ENCODE measurements at places on chromosomes 5 and 9.
A peak's percentile ranks its signal among the peaks of the same experiment; 100 is the strongest.

DNA sequence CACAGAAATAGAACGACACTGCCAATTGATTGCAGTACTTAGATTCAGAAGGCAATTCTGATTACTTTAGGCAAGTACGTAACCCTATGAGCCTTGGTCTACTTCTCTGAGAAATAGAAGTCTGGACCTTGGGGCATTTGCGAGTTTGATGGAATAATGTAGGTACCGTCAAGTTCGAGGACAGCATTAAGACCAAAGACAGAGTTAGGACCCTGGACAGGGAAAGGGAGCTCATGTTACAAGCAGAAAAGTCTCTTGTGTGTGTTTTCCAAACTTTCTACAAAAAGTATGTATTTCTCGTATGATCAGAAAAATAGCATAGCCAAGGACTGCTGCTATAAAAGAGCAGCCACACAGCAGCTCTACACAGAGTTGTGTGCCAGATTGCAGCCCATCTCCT lies 20.1 kb downstream of the CCDC180 start:
- no peaks in the 10 kb centered on the region for H3K4me1 ChIP-seq
- H3K27me3 ChIP-seq, result no peaks in the 10 kb centered on the region
- no peak for DNase-seq
- H3K4me3 ChIP-seq, result no peak overlapping the region
- peaks cover 96% of the 10 kb centered on the region for H3K36me3 ChIP-seq

GRCh38 chr5:57858905-57859304 lies 376.3 kb upstream of the ACTBL2 start:
- no peaks in the 10 kb centered on the region for H3K27me3 ChIP-seq
- no peaks in the 10 kb centered on the region for H3K36me3 ChIP-seq
- no peak overlapping the region for H3K4me3 ChIP-seq
- H3K27ac ChIP-seq, result no peak overlapping the region
- no peaks in the 10 kb centered on the region for H3K4me1 ChIP-seq

GRCh38 chr9:120531683-120532300 lies 48.2 kb downstream of the CDK5RAP2 start:
- DNase-seq, result no peak
- H3K4me3 ChIP-seq, result no peak overlapping the region
- H3K36me3 ChIP-seq, result peaks cover 93% of the 10 kb centered on the region
- no peaks in the 10 kb centered on the region for H3K27me3 ChIP-seq

- no peaks in the 10 kb centered on the region for H3K36me3 ChIP-seq
- H3K4me1 ChIP-seq, result peaks cover 4% of the 10 kb centered on the region
- H3K27ac ChIP-seq, result peak overlapping the region; percentile 77
- H3K27me3 ChIP-seq, result no peaks in the 10 kb centered on the region
- no peak overlapping the region for H3K4me3 ChIP-seq
- DNase-seq, result peak; percentile 81
Measured at GRCh38 chr5:172603251-172603806, 37.7 kb upstream of the NEURL1B start.

DNA sequence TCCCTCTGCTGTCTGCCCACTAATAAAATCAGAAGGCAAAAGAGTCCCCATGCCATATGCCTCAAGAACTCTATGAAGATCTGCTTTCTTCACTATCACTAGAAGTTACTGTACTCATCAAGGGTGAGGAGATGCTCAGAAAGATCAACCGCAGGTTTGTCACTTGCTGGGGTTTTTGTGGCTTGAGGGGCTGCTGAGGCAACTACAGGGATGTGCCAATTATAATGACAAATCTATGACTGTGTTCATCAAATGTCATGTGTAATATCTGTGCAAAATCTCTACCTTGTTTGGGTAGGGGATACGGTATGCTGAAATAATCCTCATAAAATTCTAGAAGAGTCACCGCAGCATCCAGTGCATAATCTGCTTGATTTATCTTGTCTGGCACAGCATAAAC lies 13.0 kb downstream of the ERAP1 start:
- H3K4me1 ChIP-seq, result no peaks in the 10 kb centered on the region
- no peak overlapping the region for H3K27ac ChIP-seq
- peaks cover 40% of the 10 kb centered on the region for H3K36me3 ChIP-seq
- H3K4me3 ChIP-seq, result no peak overlapping the region
- no peak for DNase-seq
- H3K27me3 ChIP-seq, result no peaks in the 10 kb centered on the region

GRCh38 chr9:21961569-21961968 lies 32.6 kb downstream of the CDKN2A start:
- peaks cover 18% of the 10 kb centered on the region for H3K4me1 ChIP-seq
- H3K27ac ChIP-seq, result no peak overlapping the region
- no peak for DNase-seq
- H3K27me3 ChIP-seq, result peaks cover 23% of the 10 kb centered on the region
- H3K4me3 ChIP-seq, result no peak overlapping the region
- H3K36me3 ChIP-seq, result no peaks in the 10 kb centered on the region

GRCh38 chr9:89311346-89312221 lies 589 bp downstream of the CKS2 start:
- H3K27me3 ChIP-seq, result no peaks in the 10 kb centered on the region
- H3K4me3 ChIP-seq, result peak overlapping the region; percentile 81
- peak overlapping the region; percentile 100 for H3K27ac ChIP-seq
- H3K4me1 ChIP-seq, result peaks cover 25% of the 10 kb centered on the region
- DNase-seq, result peak; percentile 61

DNA sequence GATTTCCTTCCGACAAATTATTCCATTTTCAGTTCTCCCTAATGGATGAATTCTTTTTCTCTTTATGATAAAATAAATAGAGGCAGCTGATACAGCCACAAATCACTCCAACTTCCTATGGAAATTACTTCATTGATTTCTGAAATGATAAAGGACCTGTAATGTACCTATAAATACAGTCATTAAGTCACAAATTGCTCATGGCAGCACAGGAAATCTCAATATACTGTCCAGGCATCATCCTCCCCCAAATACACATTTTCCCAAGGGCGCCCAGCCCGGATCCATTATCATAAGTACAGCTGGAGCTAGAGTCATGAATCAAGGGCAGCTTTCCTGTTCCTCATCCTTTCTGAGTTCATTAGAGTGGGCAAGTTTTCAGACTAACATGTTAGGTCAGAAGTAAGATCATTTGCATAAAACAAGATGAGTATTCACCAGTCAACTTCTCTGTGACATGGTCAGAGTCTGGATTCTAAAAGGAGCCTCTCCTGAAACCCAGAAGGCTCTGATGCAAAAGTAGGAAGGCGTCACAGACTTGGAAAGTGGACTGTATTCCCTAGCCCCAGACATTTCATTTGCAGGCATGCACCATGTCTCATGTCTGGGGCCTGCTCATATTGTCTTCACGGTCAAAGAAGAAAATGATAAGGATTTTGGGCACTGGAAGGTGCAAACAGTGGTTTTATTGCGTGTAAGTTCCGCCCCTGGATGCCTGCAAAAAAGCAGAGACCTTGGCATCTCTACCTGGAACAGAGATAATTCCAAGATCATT lies 383.2 kb downstream of the PLK2 start:
- H3K4me1 ChIP-seq, result no peaks in the 10 kb centered on the region
- peak; percentile 26 for DNase-seq
- no peak overlapping the region for H3K4me3 ChIP-seq
- no peaks in the 10 kb centered on the region for H3K36me3 ChIP-seq
- H3K27ac ChIP-seq, result no peak overlapping the region

DNA sequence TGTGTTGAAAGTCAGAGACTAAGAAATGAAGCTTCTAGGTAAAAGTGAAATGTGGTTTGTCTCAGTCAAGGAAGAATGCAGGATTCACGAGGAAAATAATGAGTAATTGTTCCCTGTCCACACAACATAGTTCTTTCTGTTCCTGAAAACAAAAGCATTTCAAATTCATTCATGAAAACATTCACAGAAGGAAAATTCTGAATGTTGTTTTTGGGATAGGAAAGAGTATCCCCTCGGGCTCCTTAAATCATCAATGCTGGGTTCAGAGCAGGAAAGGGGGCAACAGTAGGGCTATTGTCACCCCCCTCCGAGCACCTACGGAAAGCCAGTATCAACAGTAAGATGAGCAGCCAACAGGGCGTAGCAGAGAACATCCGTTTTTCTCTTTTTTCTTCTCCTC lies 769.9 kb upstream of the ADAMTS16 start:
- H3K36me3 ChIP-seq, result no peaks in the 10 kb centered on the region
- no peaks in the 10 kb centered on the region for H3K27me3 ChIP-seq
- H3K27ac ChIP-seq, result no peak overlapping the region
- no peak overlapping the region for H3K4me3 ChIP-seq

DNA sequence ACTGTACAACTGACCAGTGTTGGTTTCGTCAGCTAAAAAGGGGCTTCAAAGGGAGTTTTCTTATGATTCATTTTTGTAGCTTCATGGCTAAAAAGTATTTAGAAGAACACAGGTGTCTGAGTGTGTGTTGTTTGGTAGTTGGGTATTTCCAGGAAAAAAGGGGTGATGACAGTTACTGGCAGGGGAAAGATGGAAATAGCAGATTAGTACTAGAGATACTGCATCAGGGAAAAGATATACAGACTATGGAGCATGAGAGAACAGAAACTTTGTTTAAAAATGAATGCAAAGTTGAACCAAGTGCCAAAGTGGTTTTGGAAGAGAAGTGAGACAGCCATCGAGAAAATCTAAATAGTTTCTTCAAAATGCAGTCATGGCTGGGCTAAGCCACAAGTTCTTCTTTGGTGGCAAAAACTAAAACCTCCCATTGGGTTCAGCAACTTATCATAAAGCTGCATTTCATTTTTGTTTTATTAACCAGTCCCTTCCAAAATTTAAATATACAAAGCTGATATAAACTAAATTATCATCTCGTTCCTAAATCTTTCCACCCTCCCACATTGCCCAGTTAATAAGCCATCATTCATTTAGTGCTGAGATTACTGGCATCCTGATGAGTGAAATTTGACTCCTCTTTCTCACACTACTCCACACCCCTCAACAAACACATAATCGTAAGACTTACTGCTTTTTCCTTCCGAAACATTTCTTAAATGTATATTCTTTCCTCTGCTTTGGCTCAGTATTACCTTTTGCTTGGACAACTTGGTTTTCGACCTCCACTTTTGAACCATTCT lies 33.5 kb downstream of the ELL2 start:
- H3K36me3 ChIP-seq, result no peaks in the 10 kb centered on the region
- no peaks in the 10 kb centered on the region for H3K27me3 ChIP-seq
- DNase-seq, result peak; percentile 31
- H3K4me3 ChIP-seq, result no peak overlapping the region

Measured in stomach (tissue), 19 donors.